ENCODE measurements at places on chromosomes 3 and 15. TPM values are rescaled to one million over a fixed set of nuclear protein-coding genes. Genes with fewer than 3 reads are reported as not detected.

Gene TLR9
- 0.04 TPM for total RNA-seq

Gene FBXW12
- total RNA-seq = not detected

- no peak for DNase-seq
These were observed 17.4 kb downstream of the ONECUT1 start for GRCh38 chr15:52772766-52773165.

DNA sequence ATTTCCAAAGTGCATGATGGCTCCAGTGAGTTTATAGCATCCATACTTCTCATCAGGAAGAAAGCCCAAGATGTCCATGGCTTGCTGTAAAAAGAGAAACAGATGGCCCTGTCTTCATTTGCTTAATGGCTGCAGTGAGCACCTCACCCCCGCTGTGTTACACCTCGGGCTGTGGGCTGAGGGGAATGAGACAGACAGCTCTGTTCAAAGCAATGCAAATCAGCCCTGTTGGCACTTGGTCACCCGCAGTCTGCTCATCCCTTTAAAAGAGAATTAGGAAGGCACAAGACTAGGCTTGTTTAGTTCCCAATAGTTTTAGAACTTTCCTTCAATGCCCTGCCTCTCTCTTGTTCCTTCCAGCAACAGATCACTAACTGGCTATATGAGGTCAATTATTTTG is 25.2 kb downstream of the MYH15 start:
- no peak for DNase-seq

GRCh38 chr15:39860200-39860599 is 59.9 kb downstream of the GPR176 start:
- DNase-seq = no peak

GRCh38 chr3:187978433-187979011 is 175.4 kb upstream of the LPP start:
- DNase-seq = no peak
